ENCODE measurements at places on chromosomes 3 and 15.
A peak's percentile ranks its signal among the peaks of the same experiment; 100 is the strongest.

DNA sequence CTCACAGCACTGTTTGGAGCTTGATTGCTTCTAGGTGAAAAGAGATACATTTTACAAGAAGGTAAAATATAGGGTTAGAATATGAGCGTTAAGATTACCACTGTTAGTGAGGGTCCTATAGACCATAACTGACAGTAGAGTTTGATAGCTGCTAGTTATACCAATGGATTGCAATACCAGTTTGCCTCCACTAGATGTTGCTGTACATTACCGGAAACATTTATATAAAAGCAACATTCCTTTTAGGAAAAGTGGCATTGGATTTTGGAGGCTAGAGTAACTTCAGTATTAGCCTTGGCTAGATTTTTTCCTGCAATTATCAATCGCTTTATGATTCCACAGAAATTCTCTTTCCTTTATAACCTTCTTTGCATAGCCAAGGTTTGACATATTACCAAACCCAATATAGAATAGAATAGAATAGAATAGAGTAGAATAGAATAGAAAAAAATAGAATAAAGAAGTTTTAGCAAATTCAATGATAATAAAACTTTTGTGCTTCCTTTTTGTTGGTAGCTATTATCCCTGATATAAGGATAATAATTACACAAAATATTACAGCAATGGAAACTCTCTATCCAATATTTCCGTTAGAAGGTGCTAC lies 1093.6 kb upstream of the ALCAM start:
- DNase-seq: no peak

- no peak for DNase-seq
Measured at GRCh38 chr3:78812166-78812565, 955.6 kb downstream of the ROBO1 start.

DNA sequence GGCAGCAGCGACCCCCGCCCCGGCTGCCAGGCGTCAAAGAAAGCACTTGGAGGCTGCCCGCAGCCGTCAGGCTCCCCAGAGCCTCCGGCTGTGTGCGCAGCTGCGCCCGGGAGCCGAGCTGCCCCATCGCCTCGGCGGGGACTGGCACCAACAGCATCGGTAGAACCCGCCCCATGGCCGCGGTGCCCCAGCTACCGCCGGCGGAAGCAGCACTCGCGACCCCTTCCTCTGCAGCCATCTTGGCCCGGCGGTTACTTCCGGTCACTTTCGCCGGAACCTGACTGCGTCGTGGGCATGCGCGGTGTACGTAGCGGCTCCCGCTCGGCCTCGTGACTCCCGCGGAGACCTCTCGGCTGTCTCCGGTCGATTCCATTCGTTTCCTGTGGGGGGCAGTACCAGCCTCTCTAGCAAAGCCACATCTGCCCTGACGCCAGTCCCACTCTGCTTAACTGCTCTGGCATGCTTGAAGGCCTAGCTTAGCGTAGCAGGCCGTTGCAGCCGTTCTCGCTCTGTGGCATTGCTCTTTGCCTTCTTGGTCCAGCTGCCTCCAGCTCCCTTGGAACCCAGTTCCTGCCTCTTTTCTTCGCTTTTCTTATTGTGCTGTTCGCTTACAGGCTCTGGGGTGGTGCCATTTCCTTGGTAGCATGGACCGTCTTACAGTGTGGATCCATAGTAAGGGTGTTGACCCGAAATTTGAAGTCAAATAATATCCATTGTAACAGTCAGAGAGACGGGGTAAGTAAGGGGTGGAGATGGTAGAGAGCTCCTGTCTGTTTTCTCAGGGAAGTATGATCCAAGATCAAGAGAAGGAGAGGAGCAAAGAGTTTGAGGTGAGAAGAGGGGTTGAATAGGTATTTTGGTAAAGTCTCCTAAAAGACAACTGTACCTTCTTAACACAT lies at the start of gene SPG11:
SPG11 (minus strand) TSS at position 253 of the 899 bp plus-strand sequence; CDS start at position 238, 15 bp downstream.
- peak; percentile 88 for DNase-seq

DNA sequence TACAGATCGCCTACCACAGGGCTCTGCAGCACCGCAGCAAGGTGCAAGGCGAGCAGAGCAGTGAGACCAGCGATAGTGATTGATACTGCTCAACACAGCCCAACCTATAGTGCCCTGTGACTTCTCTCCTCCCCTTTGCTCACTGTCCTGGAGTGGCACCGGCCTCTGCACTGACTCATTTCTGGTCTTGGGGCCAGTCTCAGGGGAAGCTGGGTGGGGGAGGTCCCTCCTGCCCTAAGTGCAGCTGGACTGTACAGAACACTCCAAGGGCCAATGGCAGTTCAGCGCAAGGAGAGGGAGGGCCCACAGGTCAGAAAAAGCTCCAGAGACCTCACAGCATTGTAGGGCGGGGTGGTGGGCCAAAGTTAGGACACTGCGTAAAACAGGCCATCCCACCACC lies 2.5 kb upstream of the OGG1 start:
- no peak for DNase-seq

DNA sequence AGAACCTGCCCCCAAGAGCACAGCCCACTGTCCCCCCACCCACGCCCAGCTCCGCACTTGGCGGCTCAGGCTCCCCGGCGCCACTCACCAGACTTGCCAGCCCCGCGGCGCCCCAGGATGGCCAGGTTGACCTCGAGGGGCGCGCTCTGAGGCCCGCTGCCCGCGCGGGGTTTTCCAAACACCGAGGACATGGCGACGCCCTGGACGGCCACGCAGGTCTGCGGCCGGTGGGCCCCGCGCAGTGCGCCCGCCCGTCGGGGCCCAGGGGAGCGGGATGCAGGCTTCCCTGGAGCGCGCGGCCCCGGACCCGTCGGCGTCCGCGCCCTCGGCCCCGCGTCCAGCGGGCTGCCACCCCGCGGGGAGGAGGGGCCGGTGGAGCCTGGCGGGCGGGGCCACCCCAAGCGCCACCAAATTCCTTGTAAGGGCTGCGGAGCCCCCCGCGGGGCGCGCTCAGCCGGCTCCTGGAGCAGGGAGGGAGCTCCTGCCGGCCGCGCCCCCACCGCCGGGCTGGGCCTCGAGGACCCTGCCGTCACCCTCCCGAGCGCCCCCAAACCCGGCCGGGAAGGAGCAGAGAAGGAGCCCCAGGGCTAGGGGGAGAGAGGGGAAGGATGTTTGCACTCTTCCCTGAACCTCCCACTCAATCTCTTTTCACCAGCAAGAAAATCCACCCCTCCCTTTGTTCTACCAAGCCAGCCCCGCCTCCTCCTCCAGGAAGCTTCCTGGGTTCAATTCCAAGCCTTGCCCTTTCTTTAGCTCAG lies at the start of gene RASL12:
RASL12 (minus strand) TSS at position 347 of the 758 bp plus-strand sequence; CDS start at position 191, 156 bp downstream.
- no peak for DNase-seq

DNA sequence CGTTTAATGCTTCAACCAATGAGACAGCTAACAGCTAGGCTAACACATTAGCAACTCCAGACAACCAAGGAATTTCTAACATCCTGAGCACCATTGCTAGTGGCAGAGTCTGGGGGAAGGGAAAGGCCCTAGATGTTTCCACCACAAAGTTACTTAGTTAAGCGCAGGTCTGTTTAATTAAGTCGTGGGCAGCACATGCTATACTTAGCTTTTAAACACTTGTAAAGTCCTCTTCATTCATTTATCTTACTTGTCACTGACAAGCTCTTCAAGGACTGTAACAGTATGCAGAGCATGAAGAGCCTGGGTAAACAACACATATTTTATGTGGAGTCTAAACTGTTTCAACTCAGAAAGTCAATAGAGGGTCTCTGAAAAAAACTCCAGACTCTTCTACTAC lies 221.1 kb upstream of the WNT5A start:
- DNase-seq: no peak

GRCh38 chr15:67267440-67267839 lies 12.9 kb downstream of the IQCH start:
- DNase-seq: no peak

DNA sequence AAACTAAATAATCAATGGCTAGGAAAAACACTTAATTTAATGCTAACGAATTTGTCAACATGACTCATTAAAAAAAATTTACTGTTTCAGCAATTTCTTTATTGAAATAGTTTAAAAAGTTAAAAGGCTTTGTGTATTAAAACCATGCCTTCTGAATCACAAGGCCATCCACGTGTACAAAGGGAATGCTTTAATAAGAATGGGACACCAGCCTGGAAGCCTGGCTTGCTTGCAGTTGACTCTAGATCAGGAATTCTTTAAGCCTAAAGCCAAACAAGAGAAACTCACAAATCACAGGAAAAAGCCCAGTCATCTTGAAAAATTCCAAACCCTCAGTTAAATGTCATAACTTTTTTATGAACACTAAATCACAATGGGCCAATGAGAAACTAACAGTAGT lies 137.6 kb downstream of the PEAK1 start:
- no peak for DNase-seq

GRCh38 chr3:183015185-183015584 lies 34.8 kb upstream of the DCUN1D1 start:
- DNase-seq: no peak

- DNase-seq: no peak
Measured at GRCh38 chr3:190338717-190339116, 16.5 kb upstream of the CLDN1 start.

DNA sequence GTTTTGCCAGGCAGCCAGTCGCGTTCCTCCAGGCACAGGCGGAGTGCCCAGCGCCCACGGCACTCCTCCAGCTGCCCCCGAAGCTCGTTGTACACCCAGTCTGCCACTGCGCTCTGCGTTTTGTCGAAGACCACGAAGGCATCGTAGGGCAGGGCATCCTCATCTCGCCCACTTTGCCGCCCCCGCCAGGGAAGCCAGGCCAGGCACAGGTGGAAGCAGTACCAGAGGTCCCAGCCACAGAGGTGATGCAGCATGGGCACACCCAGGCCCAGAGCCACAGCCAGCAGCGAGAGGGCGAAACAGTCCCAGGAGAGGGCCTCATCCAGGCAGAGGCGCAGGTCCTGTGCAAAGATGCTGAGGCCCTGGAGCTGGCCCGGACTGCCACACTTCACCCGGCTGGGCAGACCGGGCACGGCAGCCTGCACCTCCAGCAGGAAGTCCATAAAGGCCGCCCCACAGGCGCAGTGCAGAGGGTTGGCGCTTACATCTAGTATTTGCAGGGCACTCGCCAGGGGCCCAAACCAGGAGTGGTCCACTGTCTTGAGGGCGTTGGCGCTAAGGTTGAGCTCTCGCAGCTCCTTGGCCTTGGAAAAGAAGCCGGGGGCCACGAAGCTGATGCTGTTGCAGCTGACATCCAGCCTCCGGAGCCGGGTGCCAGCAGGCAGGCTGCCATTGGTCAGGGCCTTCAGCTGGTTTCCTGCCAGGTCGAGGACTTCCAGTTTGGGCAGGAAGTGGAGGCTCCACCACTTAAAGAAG lies 3.7 kb downstream of the TLR9 start:
- DNase-seq: no peak

DNA sequence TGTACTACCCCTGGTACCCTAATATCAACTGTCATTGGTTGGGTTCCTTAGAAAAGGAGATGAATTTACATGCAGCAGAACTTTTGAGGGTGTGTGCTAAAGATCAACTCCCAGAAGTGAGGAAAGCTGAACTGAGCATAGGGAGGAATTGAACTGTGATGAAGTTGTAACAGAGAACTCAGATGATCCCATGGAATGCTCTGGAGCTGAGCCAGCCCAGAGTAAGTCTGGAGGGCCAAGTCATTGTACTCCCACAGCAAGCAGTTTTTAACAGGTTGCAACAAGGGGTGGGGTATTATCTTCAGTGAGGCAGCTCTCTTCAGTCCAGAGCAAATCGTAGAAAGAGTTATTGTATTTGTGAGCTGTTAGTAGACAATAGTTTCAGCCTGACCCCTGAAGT lies 572.3 kb downstream of the PYDC2 start:
- no peak for DNase-seq

DNA sequence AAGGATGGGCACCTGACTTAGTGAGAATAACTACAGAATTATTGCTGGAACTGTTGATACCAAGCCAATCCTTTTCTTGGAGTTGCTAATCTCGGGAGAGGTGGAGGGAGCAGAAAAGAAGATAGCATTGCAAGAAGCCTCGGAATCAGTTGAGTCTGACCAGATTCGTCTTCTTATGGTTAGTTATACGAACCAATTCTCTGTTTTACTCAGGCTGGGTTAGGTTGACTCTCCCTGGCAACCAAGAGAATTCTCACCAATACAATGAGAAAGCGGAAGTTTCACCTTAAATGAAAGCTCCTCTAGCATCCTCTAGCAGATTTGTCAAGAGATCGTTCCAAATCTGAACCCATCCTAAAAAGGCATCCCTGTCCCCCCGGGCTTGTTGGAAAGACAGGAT lies 43.5 kb upstream of the UBE2E1 start:
- no peak for DNase-seq

- no peak for DNase-seq
Measured at GRCh38 chr3:157128771-157129681, 30.9 kb downstream of the CCNL1 start.

- DNase-seq: no peak
Measured at GRCh38 chr3:108175352-108175751, 46.9 kb downstream of the IFT57 start.

DNA sequence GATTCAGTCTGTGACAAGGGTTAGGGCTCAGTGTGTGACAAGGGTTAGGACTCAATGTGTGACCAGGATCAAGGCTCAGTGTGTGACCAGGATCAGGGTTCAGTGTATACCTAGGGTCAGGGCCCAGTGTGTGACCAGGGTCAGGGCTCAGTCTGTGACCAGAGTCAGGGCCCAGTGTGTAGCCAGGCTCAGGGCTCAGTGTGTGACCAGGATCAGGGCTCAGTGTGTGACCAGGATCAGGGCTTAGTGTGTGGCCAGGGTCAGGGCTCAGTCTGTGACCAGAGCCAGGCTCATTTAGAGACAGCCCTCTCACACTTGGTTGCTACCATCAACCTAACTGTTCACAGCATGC lies 24.2 kb downstream of the LOXL1 start:
- no peak for DNase-seq

GRCh38 chr15:50358845-50359244 lies 3.8 kb upstream of the GABPB1 start:
- DNase-seq: no peak

GRCh38 chr15:25568751-25569150 lies 129.9 kb upstream of the UBE3A start:
- no peak for DNase-seq

- no peak for DNase-seq
Measured at GRCh38 chr3:16239086-16239770, 25.5 kb downstream of the DPH3 start.

Measured in stimulated activated CD4-positive, alpha-beta T cell treated with anti-CD3 and anti-CD28 coated beads, Interleukin-1b, Interleukin-23, amount 100 ng/mL, for 1 hour (primary cell).